ENCODE measurements at places on chromosomes 12 and 14. TPM values are rescaled to one million over a fixed set of nuclear protein-coding genes. Genes with fewer than 3 reads are reported as not detected.

TMEM132C gene
- 1.0 TPM for total RNA-seq

CMA1 gene
- 0.47 TPM for total RNA-seq

DNA sequence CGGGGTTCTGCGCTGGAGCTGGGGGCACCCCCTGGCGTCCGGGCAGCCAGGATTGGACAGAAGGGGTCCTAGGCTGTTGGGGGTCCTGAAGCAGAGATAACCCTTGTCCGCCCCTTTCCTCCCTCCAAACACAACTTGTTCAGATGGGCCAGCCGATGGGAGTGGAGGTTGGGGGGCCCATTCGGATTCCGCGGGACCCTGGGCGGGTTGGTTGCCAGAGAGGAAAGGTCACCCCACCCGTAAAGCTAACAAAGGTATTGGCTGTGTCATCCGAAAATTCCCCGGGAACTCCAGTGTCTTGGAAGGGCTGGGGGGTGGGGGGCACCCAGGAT, 1.3 kb downstream of the FAM222A start:
- DNase-seq = no peak

- DNase-seq = peak; percentile 68
Observed at GRCh38 chr12:9673404-9674225, 4.1 kb downstream of the CLEC2D start.

C12orf50 gene
- total RNA-seq = not detected

- DNase-seq = no peak
Observed at GRCh38 chr12:24803430-24804245, 145.3 kb downstream of the BCAT1 start.

INHBE gene
- total RNA-seq = not detected

DNA sequence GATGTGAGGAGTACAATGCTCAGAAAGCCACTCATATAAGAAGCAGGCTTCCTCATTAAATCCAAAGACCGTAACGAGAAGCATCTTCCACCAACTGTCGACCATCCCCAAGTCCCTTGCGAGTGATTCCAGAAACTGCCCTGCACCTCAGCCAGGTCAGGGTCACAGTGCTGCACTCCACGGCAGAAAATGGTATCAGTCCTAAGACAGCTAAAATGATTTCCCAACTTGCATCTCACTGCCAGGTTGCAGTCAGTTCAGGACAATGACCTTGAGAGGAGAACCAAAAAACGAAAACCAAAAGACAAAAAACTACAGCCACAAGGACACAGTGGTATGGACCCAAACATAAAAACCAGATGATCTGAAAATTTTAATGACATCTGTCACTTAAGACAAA, 20.6 kb downstream of the SBNO1 start:
- DNase-seq = no peak

GPATCH2L gene
- 22.8 TPM for total RNA-seq

GRCh38 chr12:34356233-34356987, 334.1 kb downstream of the ALG10 start:
- no peak for DNase-seq

DNA sequence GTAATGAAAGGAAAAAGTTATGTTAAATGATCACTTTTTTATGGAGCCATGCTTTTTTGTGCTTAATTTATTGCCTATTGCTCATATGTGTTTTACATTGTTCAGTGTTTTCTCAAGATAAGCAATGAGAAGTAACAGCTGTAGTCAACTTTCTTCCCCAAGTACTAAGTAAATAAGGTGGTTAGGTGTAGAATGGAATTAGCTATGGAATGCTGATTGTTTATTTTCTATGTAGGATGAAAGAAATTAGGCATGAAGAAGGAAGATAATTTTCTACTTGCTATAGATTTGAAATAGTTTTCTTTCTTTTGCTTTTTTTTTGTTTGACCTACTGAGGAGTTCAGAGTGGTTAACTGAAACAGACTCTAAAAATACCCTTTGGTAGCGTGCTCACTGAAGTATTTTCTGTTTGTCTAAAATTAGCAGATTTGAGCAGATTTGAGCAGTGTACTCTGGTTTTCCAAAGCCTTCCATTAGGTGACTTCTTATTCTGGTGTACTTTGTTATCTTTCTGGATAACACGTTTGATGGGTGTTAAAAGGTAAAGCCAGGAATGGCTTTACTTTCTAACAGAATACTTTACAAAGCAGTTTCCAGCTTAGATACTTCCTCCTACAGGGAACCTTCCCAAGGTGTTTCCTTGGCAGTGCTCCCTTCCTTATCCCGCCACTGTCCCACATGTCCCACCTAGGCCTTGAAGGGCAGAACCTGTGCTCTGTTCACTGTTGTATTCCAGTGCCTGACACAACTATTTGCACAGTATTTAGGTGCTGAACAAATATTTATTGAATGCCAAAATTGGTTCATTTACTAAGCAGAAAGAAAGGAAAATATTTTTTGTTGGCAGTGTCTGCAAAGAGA, 56.0 kb downstream of the RASSF3 start:
- no peak for DNase-seq

DNA sequence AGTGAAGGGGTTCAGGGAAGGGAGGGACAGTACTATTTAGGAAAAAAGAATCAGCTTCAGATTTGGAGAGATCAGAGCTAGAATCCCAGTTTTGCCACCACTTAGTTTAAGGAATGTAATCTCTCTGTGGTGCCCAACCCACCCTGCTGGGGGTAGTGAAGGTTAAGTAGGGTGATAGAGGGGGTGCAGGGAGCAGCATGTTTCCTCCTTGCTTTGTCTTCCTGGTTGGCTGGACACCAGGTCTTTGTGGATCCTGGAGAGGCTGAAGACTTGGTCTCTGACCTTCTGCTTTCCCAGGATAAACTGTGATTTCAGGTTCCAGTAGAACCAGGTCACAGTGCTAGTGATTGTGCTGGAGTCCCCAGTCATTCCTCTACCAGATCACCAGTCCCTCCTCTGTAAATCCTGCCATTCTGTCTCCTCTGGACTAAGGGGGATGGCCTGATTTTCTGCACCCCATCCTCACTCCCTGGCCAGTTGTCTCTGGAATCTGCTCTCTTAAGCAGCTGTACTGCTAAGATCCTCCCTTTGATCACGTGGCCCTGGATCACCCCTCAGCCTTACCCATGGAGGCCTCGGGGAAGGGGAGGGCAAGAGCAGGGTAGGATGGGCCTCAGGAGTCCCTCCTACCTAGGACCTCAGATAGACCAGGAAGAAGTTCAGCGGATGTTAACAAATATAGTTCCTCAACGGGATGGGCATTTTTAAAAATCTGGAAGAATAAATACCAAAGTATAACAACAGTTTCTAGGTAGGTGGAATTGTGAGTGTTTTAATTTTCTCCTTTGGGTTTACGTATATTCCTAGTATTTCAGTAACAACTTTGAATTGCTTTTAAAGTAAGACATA, 3.1 kb downstream of the MAP3K12 start:
- peak; percentile 68 for DNase-seq

CRIP2 gene
- 1,036 TPM for total RNA-seq

IFI27 gene
- total RNA-seq = 151 TPM

DNA sequence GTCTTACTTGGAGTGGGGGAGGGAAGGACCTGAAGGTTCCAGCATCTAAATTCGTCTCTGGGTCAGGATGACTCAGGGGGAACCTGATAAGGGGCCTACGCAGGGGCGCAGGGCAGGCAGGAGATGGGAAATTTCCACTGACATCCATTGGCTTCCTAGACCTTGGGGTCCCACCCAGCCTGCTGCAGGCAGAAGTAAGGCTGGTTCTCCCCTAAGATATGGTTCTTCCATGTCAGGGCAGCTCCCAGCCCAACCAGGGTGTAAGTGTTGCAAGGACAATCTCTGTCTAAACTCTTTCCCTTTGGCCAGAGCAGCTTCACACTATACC, 2.1 kb upstream of the NDRG2 start:
- peak; percentile 34 for DNase-seq

MUCL1 gene
- not detected for total RNA-seq

GRCh38 chr12:109861689-109862314, 18.5 kb downstream of the GLTP start:
- DNase-seq = no peak

GRCh38 chr12:774051-774614, 21.8 kb downstream of the WNK1 start:
- no peak for DNase-seq

DNA sequence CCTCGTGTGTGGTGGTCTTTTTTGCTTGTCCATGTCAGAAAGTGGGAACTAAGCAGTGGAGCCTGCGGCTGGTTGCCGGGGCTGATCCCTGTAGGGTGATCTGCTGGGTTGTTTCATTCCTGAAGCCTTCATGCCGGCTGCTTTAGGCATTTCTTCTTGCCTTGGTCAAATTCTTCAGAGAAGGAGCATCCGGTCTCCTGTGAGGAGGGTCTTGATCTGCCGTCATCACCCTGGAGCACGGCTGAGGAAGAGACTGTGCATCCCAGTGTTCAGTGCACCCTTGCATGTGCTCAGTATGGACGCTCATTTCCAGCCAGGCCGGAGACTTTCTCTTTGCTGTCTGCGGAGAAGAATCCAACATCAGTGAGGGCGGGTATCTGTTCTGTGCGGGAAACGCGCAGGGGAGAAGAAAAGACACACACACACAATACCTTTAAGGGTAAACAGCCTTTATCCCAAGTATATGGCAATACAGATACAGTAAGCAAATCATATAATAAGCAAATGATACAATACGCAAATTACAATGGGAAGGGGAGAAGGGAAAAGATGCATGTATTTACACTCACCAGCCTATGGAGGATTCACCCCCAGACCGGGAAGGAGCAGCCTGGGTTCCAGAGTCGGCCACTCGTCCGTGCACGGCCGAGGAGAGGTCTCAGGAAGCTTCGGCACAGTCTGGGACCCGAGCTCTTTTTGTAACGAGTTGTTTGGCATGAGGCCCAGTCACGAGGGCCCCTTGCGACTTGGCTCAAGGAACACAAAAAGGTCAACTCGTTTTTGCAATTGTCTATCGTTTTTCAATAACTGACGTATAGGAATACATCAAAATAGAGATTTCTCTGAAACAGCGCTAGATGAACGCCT, 1366.8 kb upstream of the TMEM132C start:
- no peak for DNase-seq

APEX1 gene
- total RNA-seq = 68.2 TPM

GRCh38 chr14:65431951-65432350, 19.4 kb downstream of the FUT8 start:
- no peak for DNase-seq

GRCh38 chr14:78782551-78782950, 612.4 kb downstream of the NRXN3 start:
- DNase-seq = no peak

GRCh38 chr12:96570579-96570978, 81.2 kb downstream of the CFAP54 start:
- no peak for DNase-seq

- peak; percentile 46 for DNase-seq
Observed at GRCh38 chr12:54526812-54527630, 22.4 kb upstream of the PDE1B start.

- DNase-seq = no peak
Observed at GRCh38 chr14:20730891-20731290, 14.8 kb upstream of the EDDM3A start.

- DNase-seq = no peak
Observed at GRCh38 chr12:106106061-106106566, 32.6 kb downstream of the NUAK1 start.

KIF5A gene
- total RNA-seq = 0.12 TPM

SYNE3 gene
- 12.2 TPM for total RNA-seq

GRCh38 chr14:75961662-75962061, 20.1 kb downstream of the TGFB3 start:
- DNase-seq = no peak

DNA sequence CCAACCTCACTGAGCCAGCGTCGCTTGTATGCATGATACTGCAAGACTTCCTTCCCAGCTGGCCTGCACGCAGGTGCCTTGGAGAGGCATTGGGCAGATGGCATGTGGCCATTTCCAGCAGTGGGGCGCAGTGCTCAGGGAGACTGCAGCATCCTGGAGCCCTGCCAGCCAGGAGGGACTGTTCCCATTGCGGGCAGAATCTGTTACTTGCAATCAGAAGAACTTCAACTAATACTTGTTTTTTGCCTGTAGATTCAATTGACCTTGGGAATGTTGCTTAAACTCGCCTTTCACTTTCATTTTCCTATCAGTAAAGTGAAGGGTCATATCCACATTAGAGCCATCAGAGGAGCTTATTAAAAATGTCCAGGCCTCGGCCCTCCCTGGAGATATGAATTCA, 29.8 kb downstream of the ANKRD9 start:
- peak; percentile 80 for DNase-seq

- no peak for DNase-seq
Observed at GRCh38 chr12:120093592-120094355, 22.8 kb downstream of the RAB35 start.

PUS7L gene
- 5.1 TPM for total RNA-seq

OR6C1 gene
- total RNA-seq = not detected

DNA sequence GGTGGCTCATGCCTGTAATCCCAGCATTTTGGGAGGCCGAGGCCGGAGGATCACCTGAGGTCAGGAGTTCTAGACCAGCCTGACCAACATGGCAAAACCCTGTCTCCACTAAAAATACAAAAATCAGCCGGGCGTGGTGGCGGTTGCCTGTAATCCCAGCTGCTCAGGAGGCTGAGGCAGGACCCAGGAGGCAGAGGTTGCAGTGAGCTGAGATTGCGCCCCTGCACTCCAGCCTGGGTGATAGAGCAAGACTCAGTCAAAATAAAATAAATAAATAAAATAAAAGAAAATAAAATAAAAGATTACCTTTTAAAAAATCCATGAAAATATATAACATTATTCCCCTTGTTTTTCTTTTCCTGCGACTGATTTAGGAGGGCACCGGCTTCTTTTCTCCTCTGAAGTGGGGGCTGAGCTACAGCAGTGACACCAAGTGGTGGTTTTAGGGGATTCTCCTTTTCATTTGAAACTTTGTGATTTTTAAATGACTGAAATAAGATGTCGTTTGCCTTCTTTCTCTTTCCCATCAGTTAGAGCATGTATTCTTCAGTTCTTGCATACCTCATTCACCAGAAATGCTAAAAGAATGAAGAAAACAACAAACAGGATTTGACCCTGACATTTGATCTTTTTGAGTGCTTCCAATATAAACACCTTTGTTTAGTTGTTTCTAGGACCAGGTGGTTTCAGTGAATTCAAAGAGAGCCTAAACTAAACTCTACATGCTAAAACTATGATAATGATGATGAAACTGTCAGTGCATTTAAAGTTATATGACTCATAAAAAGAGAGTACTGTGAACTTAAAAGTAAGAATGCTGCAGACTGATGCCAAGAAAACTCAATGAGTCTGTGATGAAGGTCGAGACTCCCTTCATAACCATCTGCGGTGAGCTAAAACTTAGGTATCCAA, 22.6 kb upstream of the PKP2 start:
- DNase-seq = no peak

GRCh38 chr12:66418908-66419307, 116.6 kb downstream of the HELB start:
- DNase-seq = no peak

Data from left ventricle myocardium superior (tissue), 1 donor.